ENCODE measurements at places on chromosomes 2 and 18.
A peak's percentile ranks its signal among the peaks of the same experiment; 100 is the strongest.

DNA sequence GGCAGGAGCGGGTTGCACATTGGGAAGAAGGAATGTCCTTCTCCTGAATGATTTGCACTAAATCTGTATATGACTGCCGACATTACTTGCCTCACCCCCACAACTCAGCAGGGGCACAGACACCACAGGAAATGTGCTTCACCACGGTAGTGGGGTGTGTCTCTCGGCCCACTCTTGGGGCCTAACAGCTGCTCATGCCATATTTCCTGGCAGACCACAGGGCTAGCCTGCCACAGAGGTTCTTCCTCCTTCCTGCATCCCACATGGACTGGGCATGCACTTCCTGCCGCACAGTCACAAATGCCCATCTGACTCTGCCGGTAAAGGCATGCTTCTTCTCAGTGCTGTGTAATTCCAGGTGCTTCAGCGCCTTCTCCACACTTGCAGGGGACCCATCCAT, 10.3 kb upstream of the PAPOLG start:
- peak; percentile 2 for DNase-seq

GRCh38 chr2:13686262-13686661, 946.3 kb upstream of the LRATD1 start:
- no peak for DNase-seq

GRCh38 chr2:192885569-192886160, 690.9 kb upstream of the TMEFF2 start:
- DNase-seq: no peak

GRCh38 chr2:168543935-168544334, 87.9 kb downstream of the CERS6 start:
- DNase-seq: no peak

- DNase-seq: no peak
Observed at GRCh38 chr2:102106133-102106556, 36.4 kb upstream of the IL1R1 start.

GRCh38 chr2:153786016-153786415, 85.7 kb upstream of the GALNT13 start:
- DNase-seq: no peak

GRCh38 chr18:8657873-8658470, 47.4 kb upstream of the MTCL1 start:
- DNase-seq: no peak

DNA sequence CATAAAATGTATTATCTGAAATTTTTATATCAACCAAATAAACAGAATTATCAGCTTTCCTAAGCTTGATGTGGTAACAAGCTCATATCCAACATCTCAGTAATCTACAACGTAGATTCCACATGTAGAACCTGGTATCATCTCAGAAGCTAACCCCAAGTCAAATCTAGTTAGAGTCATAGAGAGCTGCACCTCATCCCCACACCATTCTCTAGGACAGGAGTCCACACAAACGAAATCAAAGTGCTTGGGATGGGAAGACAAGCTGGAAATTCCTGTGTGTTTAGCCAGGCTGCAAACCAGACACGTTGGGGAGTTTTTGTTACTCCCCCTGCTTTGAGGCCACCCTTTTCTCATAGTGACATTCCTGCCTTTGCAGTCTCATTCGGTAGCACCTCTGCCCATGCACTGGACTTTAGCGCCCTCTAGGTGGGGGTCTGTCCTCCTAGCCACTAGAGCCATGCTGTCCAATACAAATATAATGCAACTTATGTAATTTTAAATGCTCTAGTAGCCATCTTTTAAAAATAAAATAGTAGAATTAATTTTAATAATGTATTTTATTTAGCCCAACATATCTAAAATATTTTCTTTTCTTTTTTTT, 28.1 kb upstream of the SATB2 start:
- DNase-seq: no peak

GRCh38 chr2:58107803-58108710, 61.5 kb downstream of the VRK2 start:
- DNase-seq: no peak

DNA sequence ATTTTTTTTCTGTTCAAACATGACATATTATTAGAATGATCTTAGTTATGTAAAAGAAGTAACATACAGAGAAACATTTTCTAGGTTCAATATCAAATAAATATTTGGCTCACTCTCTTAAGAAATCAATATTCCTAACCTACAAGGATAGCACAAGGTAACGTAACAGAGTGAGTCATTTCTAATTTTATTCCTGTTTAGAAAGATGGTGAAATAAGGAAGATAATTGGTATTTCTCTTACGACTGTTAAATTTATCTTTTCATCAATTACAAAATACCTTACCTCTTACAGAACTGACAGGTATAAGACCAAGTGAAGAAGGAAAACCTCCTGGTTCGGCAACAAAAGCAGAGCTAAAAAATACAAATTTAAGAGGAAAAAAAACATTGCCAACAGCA, 45.1 kb downstream of the PRELID3A start:
- DNase-seq: no peak

DNA sequence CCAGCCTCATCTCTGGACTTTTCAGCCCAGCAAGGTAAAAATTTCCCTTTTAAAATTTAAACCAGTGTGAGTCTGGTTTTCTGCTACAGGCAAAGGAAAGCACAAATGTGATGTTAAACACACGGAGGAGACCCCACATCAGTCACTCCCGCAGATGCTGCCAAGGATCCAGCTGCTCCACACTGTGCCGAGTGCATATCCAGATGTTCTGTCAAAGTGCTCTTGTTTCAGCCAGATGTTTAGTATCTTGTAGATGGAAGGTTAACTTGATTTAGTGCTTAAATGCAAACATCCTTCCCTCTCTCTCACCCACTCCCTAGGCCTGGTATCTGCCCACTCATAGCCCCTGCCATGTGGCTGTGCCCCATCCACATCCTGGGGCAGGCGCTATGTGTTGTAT, 15.8 kb upstream of the ATOH8 start:
- no peak for DNase-seq

- no peak for DNase-seq
Observed at GRCh38 chr2:76812156-76812555, 710.0 kb downstream of the LRRTM4 start.

DNA sequence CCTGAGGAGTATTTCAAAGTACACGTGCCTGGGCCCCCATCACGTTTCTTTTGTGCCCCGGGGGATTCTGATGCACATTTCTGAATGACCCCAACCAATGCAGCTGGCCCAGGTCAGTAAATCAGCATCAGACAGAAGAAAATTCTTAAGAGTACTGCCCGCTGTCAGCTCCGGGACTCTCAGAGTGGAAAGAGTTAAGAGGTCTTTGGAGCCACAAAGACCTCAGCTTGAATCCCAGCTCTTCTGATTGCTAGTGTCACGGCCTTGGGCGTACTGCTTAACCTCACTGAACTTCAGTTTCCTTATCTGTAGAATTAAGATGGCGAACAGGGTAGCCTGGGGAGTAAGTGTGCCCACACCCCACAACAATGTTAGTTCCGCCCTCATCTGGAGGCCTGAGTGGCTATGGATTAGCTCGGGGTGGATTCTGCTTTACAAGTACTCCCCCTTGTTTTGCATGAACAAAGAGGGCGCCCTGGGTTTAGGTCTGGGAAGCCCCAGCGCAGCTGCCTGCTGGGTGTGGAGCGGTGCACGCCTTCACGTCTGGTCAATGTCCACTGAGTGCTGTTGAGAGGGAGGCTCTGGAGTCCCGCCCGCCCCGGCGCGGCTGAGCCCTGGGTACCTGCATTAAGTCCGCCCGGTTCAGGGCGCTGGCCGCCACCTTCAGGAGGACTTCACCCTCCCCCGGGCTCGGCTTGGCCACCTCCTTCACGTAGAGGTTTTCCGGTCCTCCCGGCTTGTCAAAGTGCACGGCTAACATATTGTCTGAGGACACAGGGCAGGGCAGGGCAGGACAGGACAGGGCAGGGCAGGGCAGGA, 858 bp downstream of the TP53I3 start:
- DNase-seq: no peak

- no peak for DNase-seq
Observed at GRCh38 chr18:74508366-74508765, 12.2 kb downstream of the CNDP2 start.

DNA sequence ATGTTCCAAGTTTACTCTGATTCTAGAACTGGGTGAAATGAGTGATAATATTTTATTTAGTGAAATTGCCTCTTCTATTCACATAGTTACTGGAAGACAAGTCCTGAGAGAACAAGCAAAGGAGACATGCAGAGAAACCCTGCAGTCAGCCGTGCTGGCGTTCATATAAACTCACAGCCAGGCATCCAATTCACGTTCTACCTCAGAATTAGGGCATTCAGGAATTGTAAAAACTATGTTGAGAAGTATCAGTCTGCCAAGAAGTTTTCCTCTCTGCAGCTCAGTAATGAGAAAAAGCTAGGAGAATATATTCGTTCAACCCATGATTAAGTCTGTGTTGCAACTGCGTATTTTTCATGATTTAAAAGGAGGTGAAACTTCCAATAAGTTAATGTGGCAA, 156.2 kb upstream of the DSEL start:
- DNase-seq: no peak

- no peak for DNase-seq
Observed at GRCh38 chr2:174858745-174859144, 94.5 kb upstream of the CHRNA1 start.

DNA sequence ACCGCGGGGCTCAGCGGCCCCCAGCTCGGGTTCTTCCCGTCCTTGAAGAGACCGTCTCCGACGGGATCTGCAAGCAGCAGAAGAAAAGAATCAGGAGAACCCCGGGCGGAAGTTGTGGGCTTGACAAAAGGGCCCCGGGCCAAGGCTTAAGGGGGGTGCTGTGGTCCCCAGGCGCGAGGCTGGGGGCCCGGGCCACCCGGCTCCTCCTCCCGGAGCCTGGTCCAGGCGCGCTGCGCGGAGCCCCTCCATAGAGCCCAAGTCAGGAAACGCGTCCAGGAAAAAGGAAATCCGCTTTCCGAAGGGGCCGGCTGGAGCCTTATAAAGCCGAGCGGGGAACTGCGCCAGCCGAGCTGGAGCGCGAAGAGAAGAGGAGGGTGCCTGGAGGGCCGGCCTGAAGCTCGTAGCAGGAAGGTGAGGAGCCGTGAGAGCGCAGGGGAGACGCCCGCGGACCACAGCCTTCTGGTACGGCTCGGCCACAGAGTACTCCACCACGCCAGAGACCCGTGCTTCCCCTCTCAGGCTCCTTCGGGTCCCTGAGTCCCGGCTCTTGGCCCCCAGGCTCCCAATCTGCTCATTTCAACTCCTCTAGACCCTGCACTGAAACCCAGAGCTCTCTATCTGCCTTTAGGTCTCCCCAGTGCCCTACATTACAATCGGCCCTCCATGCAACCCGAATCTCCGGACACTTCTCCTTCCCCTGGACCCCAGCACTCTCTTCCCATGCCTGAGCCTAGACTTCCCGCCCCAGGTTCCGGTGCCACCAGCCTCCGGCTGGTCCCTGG, 554 bp downstream of the FEV start:
- DNase-seq: no peak

DNA sequence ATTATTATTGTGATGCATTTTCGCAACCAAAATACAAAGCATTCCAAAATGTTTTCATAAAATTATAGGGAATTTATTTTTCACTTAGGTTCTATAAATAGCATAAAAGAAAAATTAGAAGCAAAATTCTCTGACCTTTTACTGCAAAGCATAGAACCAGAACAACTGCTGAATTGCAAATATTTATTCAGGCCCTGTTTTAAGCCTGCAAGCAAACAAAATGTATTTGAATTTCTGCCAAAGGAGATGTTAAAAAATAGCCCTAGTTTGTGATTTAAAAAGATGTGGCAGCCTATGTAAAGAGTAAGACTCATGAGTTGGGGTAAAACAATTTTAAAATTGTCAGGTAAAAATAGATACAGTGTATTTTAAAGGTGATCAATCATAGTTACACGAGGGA, 138.1 kb downstream of the KCNJ3 start:
- DNase-seq: no peak

DNA sequence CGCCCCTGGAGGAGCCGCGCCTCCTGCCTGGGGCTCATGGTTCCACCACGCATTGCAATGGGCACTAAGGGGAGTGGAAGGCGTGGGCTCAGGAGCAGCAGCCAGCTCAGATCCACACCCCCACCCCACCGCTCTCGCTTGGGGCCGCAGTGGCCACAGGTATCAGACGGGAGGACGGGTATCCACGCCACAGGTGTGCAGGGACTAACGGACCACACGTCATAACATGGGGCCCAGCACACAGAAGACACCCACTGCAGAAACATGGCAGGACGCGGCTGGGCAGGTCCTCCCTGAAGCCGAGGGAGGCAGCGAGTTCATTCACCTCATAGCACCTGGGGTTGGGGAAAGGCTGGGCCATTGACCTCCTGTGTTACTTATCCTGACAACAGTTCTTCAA, 13.0 kb downstream of the HDAC4 start:
- DNase-seq: no peak

- no peak for DNase-seq
Observed at GRCh38 chr2:39511605-39512433, 74.7 kb upstream of the MAP4K3 start.

- DNase-seq: no peak
Observed at GRCh38 chr2:149625671-149626070, 38.1 kb upstream of the MMADHC start.

DNA sequence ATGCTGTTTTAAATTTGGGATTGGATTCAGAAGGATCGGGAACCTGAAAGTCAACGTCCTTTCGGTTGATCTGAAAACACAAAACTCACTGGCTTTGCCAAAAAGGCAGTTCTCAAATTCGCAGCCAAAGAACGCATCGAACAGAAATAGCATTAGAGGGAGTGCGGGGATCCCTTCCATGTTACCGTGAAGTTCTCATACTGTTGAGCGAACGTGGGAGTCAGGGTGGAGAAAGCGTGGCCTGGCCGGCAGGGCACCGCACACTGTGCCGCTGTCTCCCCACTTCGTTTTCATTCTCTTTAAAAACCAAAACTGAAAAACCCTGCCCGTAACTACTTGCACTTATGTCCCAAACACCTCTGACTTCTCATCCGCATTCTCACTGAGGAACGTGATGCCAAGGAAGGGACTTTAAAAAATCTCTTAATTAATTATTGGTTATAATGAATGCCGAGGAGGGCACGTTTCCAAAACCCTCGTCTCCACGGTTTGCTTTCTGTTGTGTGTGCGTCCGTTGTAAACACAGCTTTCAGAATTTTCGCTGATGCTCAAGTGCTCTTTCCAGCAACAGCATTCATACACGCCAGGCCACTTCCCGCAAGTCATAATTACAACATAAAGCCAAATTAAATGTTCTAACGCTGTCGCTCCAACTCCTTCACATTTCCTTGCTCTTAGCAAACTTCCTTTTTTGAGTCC, 60.9 kb upstream of the TWIST2 start:
- no peak for DNase-seq

DNA sequence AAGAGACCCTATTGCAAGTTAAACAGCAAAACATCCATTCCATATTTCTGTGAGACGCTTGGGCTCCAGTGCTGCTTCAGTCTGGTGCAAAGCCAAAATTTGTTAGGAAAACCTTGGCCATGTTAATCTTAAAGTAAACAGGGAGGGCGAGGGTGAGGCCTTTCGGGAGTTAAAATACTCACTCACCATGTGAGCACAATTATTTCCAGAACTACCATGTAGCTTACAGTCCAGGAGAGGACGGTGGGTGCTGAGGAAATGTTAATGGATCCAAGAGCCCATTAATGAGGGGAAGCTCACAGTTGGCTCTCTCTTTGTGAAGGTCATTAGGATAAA, 286.4 kb downstream of the SLC8A1 start:
- DNase-seq: no peak

All from activated CD8-positive, alpha-beta memory T cell treated with anti-CD3 and anti-CD28 coated beads for 1 hour (primary cell).